Common myeloid progenitor, CD34-positive (primary cell): ENCODE measurements at places on chromosomes 5 and 9.
A peak's percentile ranks its signal among the peaks of the same experiment; 100 is the strongest.

DNA sequence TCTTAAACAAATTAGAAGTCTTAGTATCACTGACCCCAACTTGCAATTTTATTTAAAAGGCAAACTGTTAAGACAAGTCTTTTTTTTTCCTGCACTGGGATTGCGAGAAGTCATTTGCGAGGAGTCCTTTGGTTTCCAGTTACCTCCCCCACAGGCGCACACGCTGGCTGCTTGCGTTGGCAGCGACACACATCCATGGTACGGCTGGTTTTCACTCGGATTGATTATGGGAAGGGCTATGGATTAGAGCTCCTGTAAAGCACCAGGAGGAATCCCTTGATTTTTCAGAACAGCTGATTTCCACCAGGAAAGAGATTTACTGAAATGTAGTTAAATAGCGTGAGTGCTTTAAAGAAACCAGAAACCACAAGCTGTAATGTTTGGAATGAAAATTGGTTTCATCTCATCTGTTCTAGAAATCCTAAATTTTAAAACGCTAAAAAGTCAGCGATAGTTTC lies 737 bp downstream of the SLC1A3 start:
- peak; percentile 64 for DNase-seq

GRCh38 chr9:90810691-90811090 lies 9.1 kb downstream of the SYK start:
- no peak for DNase-seq

DNA sequence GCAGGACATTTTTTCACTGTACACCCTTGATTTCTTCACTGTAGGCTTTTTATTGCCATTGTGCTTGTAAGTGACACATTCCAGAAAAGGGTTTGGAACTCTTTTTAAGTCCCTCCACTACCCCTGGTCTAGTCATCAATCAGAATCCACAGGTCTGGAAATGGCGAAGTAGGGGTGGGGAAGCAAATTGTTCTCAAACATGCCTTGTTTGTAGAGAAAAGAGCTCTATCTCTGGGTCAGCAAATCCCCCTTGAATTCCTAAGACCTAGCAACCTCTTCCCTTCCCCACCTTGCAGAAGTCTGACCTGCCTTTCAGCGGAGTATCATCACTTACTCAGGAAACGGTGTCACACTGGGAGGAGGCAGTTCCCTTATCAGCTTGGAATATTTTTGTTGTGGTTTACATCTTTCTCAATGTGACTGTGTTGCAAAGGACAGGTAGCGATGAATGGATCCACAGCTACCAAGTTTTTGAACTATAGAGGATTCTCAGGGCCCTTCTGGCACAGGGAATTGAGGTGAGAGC lies 3.2 kb downstream of the SH3RF2 start:
- DNase-seq, result no peak

GRCh38 chr5:92916036-92916435 lies 665.0 kb downstream of the NR2F1-AS1 start:
- DNase-seq, result no peak

- DNase-seq, result no peak
Measured at GRCh38 chr5:136506131-136506530, 140.8 kb upstream of the TRPC7 start.

GRCh38 chr9:87498046-87498810 lies 561 bp downstream of the DAPK1 start:
- DNase-seq, result peak; percentile 52

DNA sequence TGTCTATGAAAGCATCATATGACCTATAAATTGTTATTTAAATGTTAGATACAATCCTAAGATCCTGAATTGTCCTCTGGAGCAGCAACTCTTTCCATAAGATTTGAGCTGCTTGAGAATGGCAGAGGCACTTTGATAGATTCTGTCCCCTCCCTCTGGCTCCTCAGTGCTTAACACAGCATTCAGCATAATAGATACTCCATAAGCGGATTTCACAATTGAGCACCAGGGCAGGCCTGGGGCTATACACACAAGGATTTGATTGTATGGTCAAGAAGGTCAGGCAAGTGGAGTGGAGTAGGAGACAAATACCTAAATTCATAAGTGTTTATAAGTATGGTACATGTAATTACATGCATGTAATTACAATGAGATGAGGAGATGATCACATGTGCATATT lies 96.3 kb downstream of the FOXD1 start:
- no peak for DNase-seq

- peak; percentile 85 for DNase-seq
Measured at GRCh38 chr5:149240354-149240998, 31.2 kb upstream of the AFAP1L1 start.

- DNase-seq, result no peak
Measured at GRCh38 chr5:24163091-24163490, 481.7 kb downstream of the CDH10 start.

- no peak for DNase-seq
Measured at GRCh38 chr5:132258102-132259068, 889 bp downstream of the PDLIM4 start.

DNA sequence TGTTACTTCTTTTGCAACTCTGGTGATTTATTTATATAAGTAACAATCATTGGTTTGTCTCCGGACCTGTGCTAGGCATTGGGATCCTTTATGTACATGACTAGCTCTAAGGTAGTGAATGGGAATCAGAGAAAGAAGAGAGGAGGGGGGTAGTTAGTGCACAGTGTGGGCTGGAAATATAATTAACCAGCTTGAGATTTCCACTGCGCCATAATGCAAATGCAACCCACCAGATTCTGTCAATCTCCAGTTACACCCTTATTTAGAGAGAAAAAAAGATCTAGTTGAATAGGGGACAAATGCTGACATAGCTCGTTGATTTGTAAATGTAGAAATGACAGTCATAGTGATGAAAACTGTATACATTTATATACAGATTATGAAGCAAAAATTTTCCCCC lies 342.2 kb upstream of the SLC30A5 start:
- no peak for DNase-seq

- no peak for DNase-seq
Measured at GRCh38 chr9:69379270-69379982, 54.4 kb downstream of the ENTREP1 start.

GRCh38 chr9:115672477-115673316 lies 480.9 kb upstream of the PAPPA start:
- no peak for DNase-seq

DNA sequence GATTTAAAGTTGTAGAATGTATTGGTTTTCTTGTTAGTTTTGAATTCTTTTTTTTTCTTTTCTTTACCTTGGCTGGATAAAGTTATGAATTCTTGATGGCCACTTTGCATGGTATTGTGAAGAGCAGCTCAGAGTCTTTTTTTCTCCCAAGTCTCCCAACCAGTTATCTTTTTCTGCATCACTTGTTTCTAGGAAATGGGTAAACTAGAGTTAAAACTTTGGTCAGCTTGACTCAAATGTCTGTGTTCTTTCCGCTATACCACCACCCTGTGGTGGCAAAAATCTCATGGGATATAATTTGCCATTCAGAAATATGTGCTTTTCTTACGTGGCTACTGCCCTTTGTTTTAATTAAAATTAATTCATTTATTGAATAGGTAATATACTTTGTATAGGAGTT lies 113.2 kb downstream of the UNC13B start:
- peak; percentile 47 for DNase-seq

- DNase-seq, result no peak
Measured at GRCh38 chr5:94268226-94268625, 350.2 kb downstream of the KIAA0825 start.

DNA sequence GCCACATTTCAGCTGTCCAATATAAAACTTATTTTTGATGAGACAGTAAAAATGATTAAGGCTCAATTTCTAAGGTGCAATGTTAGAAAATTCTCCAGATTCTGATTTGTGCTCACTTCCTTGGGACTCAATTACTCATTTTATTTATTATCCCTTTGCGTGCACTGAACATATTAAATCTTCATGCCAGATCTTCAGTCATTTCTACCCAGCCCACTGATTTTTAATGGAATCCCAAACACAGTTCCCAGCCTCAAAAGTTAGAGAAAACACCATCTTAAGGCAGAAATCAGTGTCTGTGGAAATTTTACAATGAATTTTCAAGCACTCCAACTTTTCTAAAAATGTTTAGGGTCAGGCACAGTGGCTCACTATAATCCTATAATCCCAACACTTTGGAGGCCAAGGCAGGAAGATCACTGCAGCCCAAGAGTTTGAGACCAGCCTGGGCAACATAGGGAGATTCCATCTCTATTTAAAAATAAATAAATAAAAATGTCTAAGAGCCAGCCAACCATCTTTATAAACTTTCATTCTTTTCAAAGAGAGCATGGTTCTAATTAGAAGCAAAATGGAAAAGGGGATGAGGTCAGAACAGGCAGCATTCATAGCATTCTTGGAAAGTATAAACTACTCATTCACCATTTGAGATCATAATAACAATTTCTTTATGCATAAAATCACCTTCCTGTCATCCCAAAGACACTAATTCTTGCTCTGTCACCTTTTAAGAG lies 53.7 kb downstream of the TLE1 start:
- DNase-seq, result no peak

GRCh38 chr9:93121316-93122241 lies 12.5 kb downstream of the NINJ1 start:
- DNase-seq, result no peak

- no peak for DNase-seq
Measured at GRCh38 chr5:154234551-154234950, 44.0 kb downstream of the GALNT10 start.

DNA sequence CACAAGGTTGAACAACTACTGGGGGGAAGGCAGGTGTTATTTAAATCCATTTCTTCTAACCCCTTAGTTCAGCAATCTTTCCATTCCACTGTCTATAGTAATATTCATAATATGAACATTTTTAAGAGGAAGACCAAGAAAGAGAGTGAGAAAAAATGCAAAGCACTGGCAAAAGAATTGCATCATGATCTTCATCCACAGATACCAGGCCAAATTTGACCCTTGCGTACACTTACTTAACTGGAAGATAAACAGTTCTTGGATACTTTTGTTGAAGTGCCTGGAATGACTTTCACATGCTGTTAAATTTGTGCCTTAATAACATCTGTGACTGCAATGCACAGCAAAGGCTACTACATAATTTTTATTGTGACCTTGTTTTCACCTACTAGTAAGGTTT lies 1.8 kb downstream of the PFDN1 start:
- DNase-seq, result no peak

DNA sequence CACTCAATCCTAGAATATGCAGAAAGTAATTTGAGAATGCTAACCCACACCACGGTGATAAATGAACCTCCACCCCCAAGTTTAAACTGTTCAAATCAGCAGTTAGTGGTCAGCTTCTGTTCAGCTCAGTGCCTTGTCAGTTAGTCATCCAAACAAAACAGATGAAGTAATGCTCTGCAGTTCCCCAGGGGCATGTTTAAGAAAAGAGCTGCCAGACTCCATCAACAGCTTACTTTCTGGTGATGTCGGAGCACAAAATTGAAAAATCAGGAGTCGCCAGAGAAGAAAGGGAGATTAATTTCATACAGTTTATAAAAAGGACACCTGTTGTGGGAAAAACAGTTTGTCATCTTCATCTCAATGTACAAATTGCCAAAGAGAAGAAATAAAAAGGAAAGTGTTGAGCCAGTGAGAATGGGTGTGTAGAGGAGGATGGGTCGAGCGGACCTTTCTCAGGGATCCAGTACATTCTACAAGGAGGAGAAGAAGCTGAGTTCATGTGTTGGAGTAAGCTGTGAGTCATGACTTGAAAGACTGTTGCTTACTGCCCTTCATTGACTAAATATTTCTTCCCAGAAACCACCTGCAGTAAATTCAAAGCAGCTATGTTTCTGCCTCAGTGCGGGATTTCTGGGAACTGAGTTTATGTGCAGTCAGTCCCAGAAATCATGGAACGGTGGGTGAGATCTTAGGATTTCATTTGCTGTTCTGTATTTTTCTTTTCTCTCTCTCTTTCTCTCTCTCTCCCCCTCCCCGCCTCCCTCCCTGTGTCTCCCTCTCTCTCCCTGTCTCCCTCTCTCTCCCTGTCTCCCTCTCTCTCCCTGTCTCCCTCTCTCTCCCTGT lies 13.7 kb downstream of the TRIO start:
- no peak for DNase-seq

- DNase-seq, result no peak
Measured at GRCh38 chr9:137271696-137272076, 5.8 kb upstream of the TOR4A start.

DNA sequence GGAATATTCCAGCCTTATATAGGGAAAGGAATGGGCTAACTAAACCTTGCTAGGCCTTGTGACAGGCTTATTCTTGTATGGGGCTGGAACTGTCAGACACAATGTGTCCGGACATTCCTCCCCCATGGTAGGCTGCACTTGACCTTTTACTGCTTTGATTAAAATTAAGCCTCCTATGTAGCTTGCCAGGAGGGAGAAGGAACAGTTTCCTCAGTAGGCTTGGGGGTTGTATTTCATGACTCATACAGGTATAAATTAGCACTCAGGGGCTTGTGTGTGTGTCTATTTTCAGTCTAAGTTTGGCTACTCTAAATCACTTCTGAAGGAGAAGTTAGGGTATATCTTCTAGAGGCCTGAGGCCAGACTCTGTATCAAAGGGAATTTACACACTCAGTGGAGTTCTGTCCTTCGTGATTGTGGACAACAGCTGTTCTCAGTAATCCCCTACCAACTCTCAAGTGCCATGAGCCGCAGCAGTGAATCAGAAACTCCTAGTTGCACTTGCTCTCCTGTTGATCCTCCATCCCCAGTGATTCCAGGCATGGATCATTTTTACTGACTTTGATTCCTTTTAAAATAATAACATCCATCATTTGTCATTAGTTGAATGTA lies 16.4 kb downstream of the ADAMTS16 start:
- DNase-seq, result no peak

DNA sequence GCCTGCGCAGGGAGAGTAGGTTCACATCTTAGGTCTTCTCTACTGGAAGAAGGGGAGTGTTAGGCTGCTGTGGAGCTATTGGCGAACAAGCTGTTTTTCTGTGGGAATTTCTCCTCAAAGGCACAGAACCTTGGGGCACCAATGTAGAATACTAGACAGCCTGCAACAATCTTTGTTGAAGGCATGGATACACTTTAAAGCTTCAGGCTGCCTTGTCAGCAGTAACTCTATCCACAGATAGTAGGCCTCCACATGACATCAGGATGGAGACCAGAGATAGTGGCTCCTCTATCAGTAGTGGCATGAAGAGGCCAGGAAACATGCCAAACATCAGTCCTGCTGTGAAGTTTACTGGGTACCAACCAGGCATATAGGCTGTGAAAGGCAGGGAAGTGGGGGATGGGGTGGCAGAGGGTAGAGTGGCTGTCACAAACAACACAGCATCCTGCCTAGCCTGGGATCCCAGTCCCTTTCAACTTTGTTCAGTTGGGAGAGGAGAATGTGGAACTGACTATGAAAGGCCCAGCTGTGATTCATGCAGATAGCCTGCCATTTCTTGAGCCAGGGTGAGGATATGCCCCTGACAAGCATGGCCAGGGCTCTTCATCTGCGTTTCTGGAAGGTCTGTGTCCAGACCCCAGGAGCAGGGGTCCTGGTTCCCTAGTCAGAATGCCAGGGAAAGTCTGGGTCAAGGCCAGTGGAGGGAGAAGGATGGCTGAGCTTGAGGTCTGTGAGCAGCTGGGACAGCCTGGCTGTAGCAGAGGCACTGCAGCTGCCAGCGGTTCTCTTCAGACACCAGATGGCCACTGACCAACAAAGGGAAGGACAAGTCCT lies 1.0 kb upstream of the HK3 start:
- DNase-seq, result no peak

GRCh38 chr5:180609386-180609785 lies 18.1 kb upstream of the SCGB3A1 start:
- DNase-seq, result no peak

GRCh38 chr9:115964710-115965347 lies 188.8 kb upstream of the PAPPA start:
- peak; percentile 30 for DNase-seq
